ENCODE measurements at places on chromosomes 3 and 15.
A peak's percentile ranks its signal among the peaks of the same experiment; 100 is the strongest.

DNA sequence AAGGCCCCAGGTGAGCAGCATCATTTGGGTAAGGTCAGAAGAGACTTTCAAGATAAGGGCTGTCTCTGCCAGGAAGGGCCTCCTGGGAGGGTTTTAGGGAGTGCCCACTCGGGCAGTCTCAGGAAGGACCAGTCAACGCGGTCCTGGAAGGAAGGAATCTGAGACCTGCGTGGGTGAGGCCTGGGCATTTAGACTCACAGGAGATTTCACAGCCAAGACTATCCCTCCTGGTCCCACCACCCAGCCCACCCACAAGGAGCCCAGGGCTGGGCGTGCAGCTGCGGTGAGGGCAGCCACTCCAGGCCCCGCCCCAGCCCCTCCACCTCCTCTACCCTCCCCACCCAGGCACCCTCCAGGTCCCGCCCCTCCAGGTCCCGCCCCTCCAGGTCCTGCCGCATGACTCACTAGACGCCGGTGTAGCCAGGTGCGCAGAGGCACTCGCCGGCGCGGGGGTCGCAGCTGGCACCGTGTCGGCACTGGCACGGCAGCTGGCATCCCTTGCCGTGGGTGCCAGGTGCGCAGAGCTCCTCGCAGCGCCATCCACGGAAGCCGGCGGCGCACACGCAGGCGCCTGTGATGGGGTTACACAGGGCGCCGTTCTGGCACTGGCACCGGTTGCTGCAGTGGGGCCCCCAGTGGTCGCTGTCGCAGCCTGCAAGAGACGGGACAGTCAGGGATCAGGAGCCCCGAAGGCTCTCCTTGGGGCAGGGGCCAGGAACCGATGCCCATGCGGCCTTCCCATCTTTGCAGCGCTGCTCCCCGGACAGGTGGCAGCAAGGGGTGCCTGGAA lies 112.7 kb downstream of the RAB11A start:
- DNase-seq: peak; percentile 22

- no peak for DNase-seq
Observed at GRCh38 chr15:22258398-22259150, 178.2 kb downstream of the OR4M2 start.

GRCh38 chr15:70835841-70836240 lies 18.1 kb downstream of the LARP6 start:
- no peak for DNase-seq

DNA sequence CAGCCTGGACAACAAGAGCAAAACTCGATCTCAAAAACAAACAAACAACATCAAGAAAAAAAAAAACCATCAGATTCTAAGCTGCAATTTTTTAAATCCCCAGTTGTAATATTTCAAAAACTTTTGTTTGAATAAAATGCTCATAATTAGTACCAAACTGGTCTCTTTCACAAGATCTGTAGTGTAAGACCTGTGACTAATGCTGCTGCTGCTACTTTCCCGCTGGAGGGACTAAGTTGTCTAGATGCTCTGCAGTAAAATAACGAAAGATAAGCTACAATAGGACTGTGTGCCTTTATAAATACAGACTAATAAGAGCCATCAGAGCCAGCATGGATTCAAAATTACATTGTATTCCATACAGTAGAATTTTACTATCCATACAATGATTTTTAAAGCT lies 45.4 kb downstream of the TM4SF4 start:
- no peak for DNase-seq

DNA sequence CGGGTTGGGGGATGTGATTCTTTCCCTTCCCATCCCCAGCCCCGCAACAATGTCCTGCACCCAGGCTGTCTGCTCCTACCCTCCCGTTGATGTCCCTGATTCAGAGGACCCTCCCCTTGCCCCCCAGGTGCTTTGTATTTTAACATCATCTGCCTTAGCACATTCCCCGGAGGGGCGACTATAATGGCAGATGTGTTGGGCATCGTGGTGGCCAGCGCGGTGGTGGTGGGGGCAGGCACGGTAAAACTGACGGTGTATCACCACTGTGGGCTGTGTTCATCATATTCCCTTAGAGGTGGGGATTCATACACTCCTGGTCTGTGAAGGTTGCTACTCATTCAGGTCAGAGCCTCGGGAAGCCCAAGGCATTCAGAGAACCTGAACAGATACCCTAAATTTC lies 173.0 kb downstream of the ADAMTS17 start:
- DNase-seq: no peak

DNA sequence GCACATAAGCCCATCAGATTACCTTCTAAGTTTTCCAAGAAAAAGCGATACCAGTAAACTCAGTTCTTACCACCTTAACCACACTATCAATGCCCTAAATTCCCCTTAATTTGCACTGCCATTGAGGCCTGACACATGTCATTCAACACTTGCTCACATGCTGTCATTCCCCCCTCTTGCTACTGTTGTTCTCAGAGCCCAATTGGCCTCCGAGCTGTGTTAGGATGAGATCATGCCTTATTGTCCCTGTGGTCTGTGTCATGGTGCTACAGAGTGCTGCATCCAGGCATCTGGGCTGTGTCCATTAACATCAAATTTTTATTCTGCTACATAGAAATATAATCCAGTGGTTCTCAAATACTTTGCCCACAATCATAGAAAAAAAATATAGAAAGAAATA lies 213.6 kb downstream of the SSR3 start:
- DNase-seq: no peak

DNA sequence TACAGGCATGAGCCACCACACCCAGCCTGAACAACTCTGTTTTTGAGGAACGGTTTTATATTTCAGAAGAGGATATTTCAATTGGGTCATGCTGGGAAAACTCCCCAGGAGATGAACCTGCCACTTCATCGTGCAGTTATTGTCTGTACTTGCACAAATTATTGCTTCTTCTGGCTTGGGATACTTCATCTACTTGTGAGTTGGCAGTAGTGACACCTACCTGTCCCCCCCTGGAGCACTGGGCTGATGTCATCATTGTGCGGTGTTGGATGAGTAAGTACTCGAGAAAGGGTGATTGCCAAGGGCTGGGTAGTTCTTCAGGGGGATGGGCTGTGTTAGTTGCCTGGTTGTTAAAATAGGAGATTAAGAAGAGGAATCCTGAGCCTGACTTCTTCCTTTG lies 85.1 kb upstream of the SAMMSON start:
- DNase-seq: no peak

DNA sequence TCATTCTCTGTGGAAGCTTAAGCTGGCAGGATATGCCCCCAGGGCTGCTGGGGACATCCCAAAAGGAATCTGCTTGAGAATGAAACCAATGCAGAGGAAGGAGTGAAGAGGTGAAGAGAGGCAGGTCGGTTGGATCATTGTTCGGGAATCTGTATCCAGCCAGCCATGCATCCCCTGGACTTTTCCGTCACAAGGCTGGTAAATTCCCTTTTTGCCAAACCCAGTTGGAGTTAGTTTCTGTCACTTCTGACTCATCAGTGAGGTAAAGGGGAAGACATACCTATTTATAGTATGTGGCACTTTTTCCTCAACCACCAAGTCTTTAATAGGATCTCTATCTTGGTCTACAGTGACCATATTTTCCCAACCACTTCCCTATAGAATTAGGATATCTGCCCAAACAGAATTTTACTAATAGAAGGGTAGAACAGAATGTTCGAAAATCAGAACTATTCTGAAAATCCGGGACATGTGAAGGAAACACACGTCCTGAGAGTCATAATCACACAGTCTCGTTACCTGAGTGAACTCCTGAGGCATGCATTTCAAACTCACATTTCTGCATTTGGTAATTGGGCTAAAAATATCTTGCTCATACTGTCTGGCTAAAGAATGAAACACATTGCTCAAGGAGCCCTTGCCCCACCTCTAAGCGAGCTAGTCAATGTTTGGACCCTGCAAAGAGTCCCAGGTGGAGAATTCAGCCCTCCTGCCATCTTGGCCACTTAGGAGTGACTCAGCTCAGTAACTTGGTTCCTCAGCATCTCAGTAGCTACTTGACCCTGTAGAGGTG lies 289.7 kb upstream of the ADAMTS9 start:
- DNase-seq: no peak

DNA sequence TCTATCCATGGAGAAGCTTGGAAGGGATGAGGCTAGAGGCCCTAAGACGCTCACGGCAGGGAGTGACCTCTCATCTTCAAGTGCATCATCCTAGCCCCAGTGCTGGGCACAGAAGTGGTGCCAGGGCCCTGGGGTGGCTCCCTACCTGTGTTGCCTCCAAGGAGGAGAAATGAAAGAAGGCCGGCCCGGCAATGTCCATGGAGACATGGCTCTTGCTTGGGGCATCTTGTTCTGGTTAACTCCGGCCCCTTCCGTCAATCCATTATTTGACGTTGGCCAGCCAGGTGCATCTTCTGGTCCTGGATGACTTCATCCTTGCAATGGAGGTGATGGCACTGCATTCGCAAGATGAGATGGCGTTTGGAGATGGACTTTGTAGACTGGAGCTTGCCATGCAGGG lies 83.2 kb upstream of the ALDH1L1 start:
- DNase-seq: no peak

DNA sequence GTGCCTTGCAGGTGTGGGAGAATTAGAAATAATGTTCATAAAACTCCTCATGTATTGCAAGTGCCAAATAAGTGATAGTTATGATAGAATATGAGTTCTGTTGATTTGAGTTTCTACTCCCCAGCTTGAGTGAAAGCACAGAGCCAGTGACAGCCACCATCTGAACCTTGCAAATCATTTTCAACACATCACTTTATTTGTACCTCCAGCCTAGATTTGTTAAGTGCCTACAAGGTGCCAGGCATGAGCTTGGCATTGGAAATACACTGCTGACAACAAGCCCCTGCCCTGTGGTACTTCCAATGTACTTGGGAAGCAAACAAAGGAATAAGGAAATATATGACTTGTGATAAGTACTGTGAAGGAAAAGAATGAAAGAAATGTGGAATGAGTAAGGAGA lies 17.0 kb downstream of the FEZF2 start:
- DNase-seq: no peak

DNA sequence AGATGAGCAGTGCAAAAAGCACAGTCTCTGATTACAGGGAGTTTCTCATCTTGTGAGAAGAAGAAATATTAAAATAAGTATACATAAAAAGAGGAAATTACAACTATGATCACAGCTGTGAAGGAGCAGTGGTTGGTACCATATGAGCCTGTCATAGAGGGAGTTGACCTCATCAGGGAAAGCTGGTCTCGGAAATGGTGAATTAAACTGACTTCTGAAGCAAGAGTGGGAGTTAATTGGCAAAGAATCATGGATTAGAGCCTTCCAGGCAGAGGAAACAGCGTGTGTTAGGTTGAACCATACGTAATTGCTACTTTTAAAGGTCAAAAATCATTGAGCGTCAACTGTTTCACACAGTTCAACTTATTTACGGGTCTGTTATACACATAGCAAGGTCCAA lies 539.1 kb downstream of the EDEM1 start:
- DNase-seq: no peak
